ENCODE measurements at places on chromosomes 12 and 14.

DNA sequence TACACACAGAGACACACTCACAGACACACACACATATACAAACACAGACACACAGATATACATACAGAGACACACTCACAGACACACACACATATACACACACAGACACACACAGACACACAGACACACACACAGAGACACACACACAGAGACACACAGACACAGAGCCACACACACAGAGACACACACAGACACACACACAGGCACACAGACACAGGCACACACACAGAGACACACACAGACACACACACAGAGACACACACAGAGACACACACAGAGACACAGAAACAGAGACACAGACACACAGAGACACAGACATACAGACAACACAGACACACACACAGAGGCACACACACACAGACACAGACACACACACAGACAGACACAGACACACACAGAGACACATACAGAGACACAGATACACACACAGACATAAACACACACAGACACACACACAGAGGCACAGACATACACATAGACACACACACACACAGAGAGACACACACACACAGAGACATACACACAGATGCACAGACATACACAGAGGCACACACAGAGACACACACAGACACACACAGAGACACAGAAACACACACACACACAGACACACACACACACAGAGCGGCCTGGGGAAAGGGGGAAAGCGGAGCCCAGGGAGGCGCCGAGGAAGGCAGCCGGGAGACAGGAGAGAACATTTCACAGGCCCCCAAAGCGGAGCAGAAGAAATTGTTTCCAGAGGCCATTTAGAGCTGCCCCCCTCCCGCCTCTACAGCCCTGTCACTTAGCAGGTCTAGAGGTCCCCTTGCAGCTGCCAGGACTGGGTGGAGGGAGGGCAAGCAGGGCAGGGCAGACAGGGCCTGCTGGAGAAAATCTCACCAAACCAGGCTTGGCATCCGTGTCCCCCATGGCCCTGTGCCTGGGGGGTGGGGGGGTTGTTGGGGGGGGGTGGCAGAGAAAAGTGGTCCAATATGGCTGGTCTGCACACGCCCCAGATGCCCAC is 38.9 kb downstream of the SERPINA3 start:
- no peaks in the 10 kb centered on the region for H3K4me1 ChIP-seq
- H3K4me3 ChIP-seq = no peak overlapping the region
- H3K27me3 ChIP-seq = no peaks in the 10 kb centered on the region
- H3K36me3 ChIP-seq = no peaks in the 10 kb centered on the region
- no peak for DNase-seq

DNA sequence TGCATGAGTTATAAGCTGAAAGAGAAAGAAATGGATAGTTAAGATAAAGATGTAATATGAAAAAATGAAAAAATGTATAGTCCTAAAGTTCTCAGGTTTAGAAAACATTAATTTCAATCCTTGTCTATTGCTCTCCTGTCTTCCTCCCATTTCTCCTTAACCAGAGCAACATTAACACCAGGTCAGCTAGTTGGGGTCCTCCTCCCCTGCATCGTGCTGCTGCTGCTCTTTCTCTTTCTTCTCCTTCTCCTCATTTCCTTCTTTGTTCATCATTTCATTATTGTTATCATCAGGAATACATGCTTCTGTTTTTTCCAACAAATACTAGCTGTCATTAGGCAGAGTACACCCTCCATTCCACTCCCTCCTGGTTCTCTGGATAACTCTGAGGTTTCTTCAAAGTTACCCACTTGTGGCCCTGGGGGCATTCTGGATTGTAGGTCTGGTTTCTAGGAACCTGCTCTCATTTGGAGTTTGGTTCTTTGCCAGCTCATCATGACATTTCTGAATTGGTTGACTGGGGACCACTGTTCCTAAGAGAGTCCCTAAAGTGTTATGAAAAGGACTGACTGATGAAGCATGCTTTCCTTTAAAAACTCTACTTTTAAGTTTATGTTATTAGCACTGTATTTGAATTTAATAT is 17.0 kb downstream of the ACSS3 start:
- no peak overlapping the region for H3K27ac ChIP-seq
- no peaks in the 10 kb centered on the region for H3K36me3 ChIP-seq
- DNase-seq = no peak
- H3K4me1 ChIP-seq = peaks cover 7% of the 10 kb centered on the region

DNA sequence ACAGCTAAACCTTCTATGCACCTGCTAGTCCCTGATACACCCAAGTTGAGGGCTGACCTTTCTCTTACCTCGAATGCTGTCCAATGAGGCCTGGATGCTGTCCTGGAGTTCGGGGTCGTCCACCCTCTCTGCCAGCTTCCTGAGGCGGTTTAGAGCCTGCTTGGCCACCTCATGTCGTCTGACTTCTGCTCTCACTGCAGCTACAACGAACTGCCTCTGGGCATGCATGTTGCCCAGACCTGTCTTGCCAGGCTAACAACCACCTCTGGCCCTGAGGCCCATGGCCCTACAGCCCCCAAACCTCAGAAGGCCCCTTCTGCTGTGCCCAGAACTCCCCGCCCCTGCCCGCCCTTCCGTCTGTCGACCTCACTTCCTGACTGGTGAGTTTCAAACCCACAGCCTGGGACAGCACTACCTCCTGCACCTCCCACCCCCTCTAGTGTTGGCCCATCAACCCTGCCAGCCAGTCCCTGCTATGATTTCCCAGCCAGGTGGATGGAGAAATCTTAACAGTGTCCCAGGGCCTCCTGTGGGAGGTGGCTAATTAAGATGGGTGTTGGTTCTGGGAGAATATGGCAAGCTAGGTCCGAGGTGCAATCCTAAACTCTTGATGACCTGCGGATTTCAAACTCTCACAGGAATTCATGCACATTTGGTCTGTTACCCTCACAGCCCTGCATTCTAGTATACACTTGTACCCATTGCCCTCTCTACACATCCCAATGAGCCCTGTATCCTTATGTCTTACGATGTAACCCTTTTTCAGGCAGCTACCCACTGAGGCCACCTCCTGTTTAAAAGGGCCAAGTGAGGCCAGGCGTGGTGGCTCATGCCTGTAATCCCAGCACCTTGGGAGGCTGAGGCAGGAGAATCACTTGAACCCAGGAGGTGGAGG is 2.7 kb upstream of the TSPAN31 start:
- no peak overlapping the region for H3K27ac ChIP-seq
- peaks cover 49% of the 10 kb centered on the region for H3K27me3 ChIP-seq
- H3K4me3 ChIP-seq = no peak overlapping the region
- peaks cover under 1% of the 10 kb centered on the region for H3K36me3 ChIP-seq

DNA sequence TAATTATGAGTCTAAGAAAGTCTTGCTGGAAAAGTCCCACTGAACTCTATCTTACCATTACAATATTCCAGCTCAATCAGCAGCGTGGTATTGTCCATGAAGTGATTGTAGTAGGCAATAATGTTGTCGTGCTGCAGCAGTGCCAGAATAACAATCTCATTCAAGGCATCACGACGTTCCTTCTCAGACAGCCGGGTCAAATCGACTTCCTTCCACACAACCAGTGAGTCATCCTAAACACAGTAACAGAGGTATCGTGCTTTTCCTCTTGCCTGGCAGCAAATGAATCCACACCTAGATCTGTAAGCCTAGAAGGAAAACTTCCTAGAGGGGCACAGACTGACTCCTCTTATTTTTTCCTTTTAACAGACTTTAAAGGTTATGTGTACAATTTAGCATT is 2.9 kb downstream of the NEK9 start:
- H3K27me3 ChIP-seq = no peaks in the 10 kb centered on the region
- peaks cover 4% of the 10 kb centered on the region for H3K36me3 ChIP-seq
- H3K4me1 ChIP-seq = peaks cover 19% of the 10 kb centered on the region
- H3K27ac ChIP-seq = no peak overlapping the region

- no peak overlapping the region for H3K27ac ChIP-seq
- H3K36me3 ChIP-seq = no peaks in the 10 kb centered on the region
- H3K4me3 ChIP-seq = no peak overlapping the region
- H3K27me3 ChIP-seq = peaks cover 46% of the 10 kb centered on the region
Measured at GRCh38 chr14:24316597-24316950, 5.3 kb downstream of the LTB4R start.

Measured in progenitor cell of endocrine pancreas (in vitro differentiated cells).